Activated CD4-positive, alpha-beta T cell treated with anti-CD3 and anti-CD28 coated beads for 48 hours (primary cell): ENCODE measurements at places on chromosomes 16 and 17.

GRCh38 chr17:48718227-48718760, 4.0 kb downstream of the PRAC1 start:
- DNase-seq = no peak

GRCh38 chr17:34163646-34164045, 91.4 kb upstream of the CCL2 start:
- DNase-seq = no peak

- no peak for DNase-seq
Measured at GRCh38 chr16:11306381-11306780, 25.3 kb upstream of the PRM1 start.

- no peak for DNase-seq
Measured at GRCh38 chr16:13437413-13437795, 482.6 kb upstream of the ERCC4 start.

DNA sequence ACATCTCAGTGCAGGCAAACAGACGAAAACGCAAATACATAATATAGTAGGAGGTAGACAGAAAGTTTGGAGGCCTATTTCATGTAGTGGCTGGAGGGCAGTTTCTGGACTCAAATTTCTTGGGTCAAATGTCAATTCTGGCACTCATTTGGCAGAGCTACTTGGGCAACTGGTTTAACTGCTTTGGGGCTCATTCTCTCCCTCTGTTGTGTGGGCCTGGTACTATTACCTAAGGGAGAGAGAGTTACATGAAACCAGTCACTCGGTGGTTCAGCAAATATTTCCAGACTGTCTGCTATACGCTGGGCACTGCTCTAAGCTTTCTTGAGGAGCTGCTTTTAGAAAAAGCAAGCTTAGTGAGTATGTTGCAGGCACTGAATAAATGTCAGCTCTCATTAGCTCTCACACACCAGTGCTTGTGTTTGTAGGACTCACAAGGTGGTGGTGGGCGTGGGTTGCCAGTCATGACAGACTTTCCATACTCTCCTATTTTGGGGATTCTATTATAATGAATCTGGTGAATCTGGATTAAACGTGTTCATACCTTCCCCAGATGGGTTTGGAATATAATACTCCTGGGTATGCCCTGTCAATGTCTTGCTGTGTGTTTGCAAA, 1.8 kb upstream of the SHISA9 start:
- no peak for DNase-seq
